Transverse colon (tissue), 4 donors: ENCODE measurements at places on chromosomes 12 and 14.

DNA sequence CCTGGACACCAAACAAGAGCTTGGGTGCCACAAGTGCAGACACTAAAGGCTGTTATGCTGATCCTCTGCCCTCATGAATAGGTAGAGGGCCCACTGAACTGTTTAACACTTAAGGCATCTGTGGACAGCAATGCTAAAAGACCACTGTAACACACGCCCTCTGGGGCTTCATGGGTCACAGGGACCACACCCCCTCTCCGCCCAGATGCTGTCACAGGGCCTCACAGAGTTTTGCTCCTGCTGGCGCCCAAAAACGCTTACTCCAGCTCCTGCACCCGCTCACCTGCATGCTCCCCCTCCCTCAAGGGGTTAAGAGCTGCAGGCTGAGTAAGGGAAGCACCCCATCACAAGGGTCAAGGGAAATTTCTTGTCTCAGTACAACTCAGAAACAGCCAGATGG lies 141.8 kb upstream of the NUDT4 start:
- no peaks in the 10 kb centered on the region for H3K27me3 ChIP-seq
- H3K4me3 ChIP-seq, result no peak overlapping the region
- no peaks in the 10 kb centered on the region for H3K36me3 ChIP-seq
- H3K27ac ChIP-seq, result no peak overlapping the region
- DNase-seq, result no peak

GRCh38 chr14:33671556-33671955 lies 279.3 kb downstream of the EGLN3 start:
- no peaks in the 10 kb centered on the region for H3K27me3 ChIP-seq
- no peak overlapping the region for H3K4me3 ChIP-seq
- no peaks in the 10 kb centered on the region for H3K4me1 ChIP-seq
- no peak overlapping the region for H3K27ac ChIP-seq
- no peaks in the 10 kb centered on the region for H3K36me3 ChIP-seq

DNA sequence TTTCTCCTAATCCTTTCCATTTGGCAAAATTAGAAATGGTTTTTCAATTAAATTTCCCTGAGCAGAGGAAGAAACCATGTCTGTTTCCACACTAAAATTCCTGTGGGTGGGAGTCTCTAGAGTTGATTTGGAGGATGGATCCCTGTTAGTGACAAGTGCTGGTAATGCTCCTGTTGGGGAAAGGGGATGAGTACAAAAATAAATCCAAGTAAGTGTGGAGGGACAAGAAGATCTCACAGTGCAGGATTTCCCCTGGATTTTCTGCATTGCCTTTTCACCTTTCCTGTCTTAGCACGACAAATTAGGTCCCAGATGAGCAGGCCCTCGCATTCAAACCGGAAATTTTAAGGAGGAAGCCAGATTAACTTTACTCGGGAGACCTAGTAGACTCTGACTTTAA lies 107.5 kb downstream of the DAD1 start:
- H3K36me3 ChIP-seq, result no peaks in the 10 kb centered on the region
- H3K27ac ChIP-seq, result no peak overlapping the region
- no peaks in the 10 kb centered on the region for H3K27me3 ChIP-seq
- H3K4me3 ChIP-seq, result no peak overlapping the region

DNA sequence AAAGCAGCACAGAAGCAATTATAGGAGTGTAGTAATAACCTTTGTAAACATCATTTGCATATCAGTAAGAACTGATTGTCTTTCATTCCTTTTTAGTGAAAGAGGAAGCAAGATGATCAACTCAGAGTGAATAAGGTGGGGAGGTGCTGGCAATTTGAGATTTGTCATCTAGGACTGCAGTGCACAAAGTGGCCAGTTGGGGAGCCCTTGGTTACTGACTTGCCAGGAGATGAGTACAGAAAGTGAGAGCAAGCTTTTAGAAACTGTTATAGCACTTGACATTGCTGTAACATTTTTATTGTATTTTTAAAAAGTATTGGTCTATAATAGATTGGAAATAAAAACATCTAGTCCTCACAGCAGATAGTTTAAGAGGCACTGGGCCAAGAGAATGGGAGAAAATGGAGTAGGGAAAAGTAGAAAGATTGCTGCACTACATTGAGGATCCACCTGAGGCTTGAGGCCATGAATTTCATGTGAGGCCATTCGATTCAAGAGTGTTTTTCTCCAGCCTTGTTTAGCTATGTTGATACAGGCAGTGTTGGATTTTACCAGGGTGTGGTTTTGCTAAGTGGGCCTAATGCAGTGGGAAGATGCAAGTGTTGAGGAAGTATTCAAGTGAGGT lies 98.2 kb downstream of the SNAPC1 start:
- H3K4me3 ChIP-seq, result no peak overlapping the region
- H3K36me3 ChIP-seq, result no peaks in the 10 kb centered on the region
- H3K27ac ChIP-seq, result no peak overlapping the region
- no peaks in the 10 kb centered on the region for H3K4me1 ChIP-seq
- H3K27me3 ChIP-seq, result no peaks in the 10 kb centered on the region

GRCh38 chr12:30847259-30847658 lies 79.3 kb upstream of the TSPAN11 start:
- H3K36me3 ChIP-seq, result no peaks in the 10 kb centered on the region
- H3K27me3 ChIP-seq, result no peaks in the 10 kb centered on the region
- DNase-seq, result no peak
- peaks cover 4% of the 10 kb centered on the region for H3K4me1 ChIP-seq
- H3K27ac ChIP-seq, result no peak overlapping the region

DNA sequence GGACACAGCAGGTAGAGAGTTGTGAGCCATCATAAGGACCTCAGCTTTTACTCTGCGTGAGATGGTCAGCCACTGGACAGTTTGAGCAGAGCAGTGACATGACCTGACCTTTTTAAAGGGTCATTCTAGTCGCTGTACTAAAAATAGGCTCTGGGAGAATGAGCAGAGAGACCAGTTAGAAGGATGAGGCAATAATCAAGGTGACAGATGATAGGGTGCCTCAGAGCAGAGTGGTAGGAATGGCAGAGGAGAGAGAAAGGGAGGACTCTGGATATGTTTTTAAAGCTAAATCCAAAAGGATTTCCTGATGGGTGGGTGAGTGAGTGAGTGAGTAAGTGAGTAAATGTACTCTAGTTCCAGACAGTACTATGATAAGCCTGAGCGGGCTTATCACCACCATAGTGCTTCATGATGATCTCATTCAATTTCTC lies 83.6 kb upstream of the ARHGAP5 start:
- H3K27ac ChIP-seq, result no peak overlapping the region
- H3K4me1 ChIP-seq, result no peaks in the 10 kb centered on the region
- no peaks in the 10 kb centered on the region for H3K27me3 ChIP-seq
- no peak for DNase-seq
- no peak overlapping the region for H3K4me3 ChIP-seq

- no peaks in the 10 kb centered on the region for H3K36me3 ChIP-seq
- H3K27ac ChIP-seq, result no peak overlapping the region
- DNase-seq, result no peak
- H3K4me3 ChIP-seq, result no peak overlapping the region
These were observed 343.6 kb downstream of the BCL11B start for GRCh38 chr14:98928418-98928817.

DNA sequence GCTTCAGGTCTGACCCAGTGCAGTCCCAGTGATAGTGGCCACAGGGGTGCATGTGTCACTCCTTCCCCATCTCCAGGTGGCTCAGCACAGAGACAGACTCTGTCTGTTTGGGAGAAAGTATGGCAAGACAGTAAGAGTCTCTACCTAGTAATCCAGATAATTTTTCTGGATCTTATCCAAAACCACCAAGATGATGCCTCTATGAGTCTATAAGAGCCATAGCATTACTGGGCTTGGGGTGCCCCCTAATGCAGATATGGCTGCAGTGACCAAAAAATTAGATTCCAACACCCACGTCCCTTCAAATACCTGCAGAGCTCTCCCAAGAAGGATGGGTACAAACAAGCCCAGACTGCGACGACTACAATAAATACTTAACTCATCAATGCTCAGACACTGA lies 123.8 kb downstream of the GRIP1 start:
- no peaks in the 10 kb centered on the region for H3K36me3 ChIP-seq
- no peak overlapping the region for H3K27ac ChIP-seq
- H3K4me3 ChIP-seq, result no peak overlapping the region

DNA sequence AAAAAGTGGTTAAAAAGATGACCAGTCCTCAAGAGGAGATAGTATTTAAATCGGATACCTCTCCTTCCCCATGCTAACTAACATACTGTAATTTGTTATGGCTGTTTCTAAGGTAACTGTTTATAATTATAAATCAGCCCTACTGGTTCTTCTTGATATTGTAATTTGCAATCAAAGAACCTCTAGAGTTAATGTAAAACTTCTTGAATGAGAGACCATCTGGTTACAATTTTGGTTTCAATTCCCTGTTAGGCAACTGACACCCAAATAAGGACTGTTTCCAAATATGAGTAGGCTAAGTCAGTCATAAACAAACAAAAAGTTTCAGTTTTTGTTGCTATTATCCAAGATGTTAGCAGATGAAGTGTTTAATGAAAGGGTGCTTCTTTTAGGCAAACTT lies 120.2 kb upstream of the DNM1L start:
- H3K4me3 ChIP-seq, result no peak overlapping the region
- no peaks in the 10 kb centered on the region for H3K27me3 ChIP-seq
- no peaks in the 10 kb centered on the region for H3K36me3 ChIP-seq
- DNase-seq, result no peak
- peak overlapping the region; percentile 8 for H3K27ac ChIP-seq
- H3K4me1 ChIP-seq, result no peaks in the 10 kb centered on the region

DNA sequence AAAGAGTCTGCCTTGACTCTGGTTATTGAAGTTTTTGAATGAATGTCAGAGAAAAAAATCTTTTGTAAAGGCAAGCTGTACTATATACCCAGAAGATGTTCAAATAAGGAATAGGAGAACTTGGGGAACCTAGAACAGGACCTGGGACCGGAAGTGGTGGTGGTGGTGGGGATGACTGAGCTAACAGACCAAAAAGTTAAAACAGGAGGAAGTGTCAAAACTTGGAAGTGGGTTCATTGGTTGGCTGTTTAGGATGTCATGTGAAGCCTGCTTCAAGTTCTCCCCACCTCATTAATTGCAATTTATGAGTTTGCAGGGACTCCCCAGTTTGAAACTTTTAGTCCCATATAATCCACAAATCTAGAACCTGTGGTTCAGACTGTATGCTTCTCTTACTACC lies 26.2 kb downstream of the PLXNC1 start:
- peaks cover 19% of the 10 kb centered on the region for H3K4me1 ChIP-seq
- peak overlapping the region; percentile 70 for H3K27ac ChIP-seq
- no peak overlapping the region for H3K4me3 ChIP-seq
- H3K36me3 ChIP-seq, result no peaks in the 10 kb centered on the region
- peak; percentile 63 for DNase-seq
- H3K27me3 ChIP-seq, result no peaks in the 10 kb centered on the region

DNA sequence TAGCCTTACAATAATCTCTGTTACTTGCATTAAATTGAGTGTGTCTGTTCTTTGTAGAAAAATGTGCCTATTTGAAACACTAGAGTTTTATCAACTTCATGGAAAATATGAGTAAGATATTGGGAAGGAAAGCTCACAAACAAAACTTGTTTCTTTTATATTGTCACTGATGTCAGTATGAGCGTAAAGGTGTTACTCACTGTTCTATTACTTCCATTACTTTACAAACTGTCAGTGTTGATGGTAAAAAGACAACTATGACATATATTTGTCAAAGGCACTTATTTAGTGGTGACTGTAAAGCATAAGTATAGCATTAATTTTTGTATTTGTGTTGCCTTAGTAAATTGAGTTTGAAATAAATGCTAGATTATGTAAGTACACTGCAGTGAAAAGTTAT lies 193.7 kb upstream of the FLRT2 start:
- no peak overlapping the region for H3K27ac ChIP-seq
- H3K27me3 ChIP-seq, result no peaks in the 10 kb centered on the region
- H3K36me3 ChIP-seq, result no peaks in the 10 kb centered on the region
- DNase-seq, result no peak
- no peak overlapping the region for H3K4me3 ChIP-seq

- H3K36me3 ChIP-seq, result no peaks in the 10 kb centered on the region
- H3K27ac ChIP-seq, result no peak overlapping the region
- no peaks in the 10 kb centered on the region for H3K27me3 ChIP-seq
- H3K4me3 ChIP-seq, result no peak overlapping the region
- DNase-seq, result no peak
- no peaks in the 10 kb centered on the region for H3K4me1 ChIP-seq
These were observed 76.3 kb downstream of the GRIP1 start for GRCh38 chr12:66602483-66603143.

DNA sequence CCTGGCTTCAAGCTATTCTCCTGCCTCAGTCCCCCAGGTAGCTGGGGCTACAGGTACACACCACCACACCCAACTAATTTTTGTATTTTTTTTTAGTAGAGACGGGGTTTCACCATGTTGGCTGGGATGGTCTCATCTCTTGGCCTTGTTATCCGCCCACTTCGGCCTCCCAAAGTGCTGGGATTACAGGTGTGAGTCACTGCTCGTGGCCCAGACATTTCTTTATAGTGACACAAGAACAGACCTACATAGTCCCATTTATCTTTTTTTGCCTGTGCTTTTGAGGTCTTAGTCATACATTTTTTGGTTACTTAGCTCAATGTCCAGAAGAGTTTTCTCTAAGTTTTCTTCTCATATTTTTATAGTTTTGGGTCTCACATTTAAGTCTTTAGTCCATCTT lies 247.4 kb downstream of the SYT10 start:
- no peak overlapping the region for H3K27ac ChIP-seq
- DNase-seq, result no peak
- no peak overlapping the region for H3K4me3 ChIP-seq
- no peaks in the 10 kb centered on the region for H3K4me1 ChIP-seq

GRCh38 chr14:91254461-91254860 lies 10.0 kb upstream of the GPR68 start:
- H3K36me3 ChIP-seq, result no peaks in the 10 kb centered on the region
- H3K27me3 ChIP-seq, result peaks cover 5% of the 10 kb centered on the region
- no peak for DNase-seq
- H3K27ac ChIP-seq, result no peak overlapping the region
- H3K4me3 ChIP-seq, result no peak overlapping the region

- H3K27ac ChIP-seq, result no peak overlapping the region
These were observed 67.9 kb upstream of the PLXNC1 start for GRCh38 chr12:94080341-94081009.

DNA sequence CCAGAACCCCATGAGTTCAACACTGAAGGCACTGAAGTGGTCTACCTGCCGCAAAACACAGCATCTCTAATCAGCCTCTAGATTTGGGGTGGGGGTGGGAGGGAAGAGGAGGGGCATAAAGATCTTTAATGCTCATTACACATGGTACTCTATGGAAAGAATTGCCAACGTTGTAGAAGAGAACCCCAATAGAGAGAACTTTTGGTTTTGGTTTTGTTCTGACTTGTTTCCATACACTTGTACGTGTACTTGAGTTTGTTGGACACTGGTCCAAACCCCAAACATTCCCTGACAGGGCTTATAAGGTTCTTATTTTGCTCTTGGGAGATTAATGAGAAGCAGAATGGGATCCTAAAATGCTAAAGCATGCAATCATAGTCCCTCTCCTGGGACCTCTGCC lies 31.0 kb downstream of the GNPTAB start:
- DNase-seq, result no peak
- H3K4me1 ChIP-seq, result no peaks in the 10 kb centered on the region
- no peaks in the 10 kb centered on the region for H3K27me3 ChIP-seq
